ENCODE measurements at places on chromosomes 2 and 18.

DNA sequence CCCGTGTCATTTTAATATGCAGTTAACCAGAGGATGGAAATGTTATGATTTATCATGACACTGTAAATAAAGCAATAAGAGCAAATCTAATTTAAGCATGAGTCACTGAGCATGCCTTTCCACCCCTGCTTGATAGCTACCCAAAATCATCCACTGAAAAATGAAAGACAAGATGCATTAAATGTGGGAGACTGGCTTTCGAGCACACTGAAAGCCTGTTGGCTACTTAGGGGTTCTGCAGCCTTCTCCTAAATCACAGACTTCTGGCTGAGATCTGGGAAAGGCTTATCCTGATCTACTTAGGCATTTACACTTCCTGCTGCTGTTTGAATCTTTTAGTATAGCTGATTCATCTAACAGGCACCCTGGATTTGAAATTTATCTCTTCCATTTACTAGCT lies 778.3 kb upstream of the CDH7 start:
- no peak for DNase-seq

DNA sequence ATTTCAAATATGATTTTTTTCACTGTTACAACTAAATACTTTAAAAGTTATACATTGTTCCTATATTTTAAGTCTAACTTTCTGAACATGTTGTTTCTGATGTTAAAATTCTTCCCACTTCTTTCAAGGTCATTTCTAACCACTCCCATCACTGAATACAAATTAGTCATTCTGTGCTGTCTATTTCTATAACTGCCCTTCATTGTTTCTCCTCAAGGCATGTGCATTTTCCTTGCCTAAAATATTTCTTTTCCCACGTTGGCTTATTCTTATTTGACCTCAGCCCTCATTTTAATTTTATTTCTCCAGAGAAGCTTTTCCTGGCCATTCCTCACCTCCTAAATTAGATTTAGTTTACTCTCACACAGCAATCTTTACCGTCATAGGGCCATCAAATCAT lies 198.9 kb upstream of the GULP1 start:
- DNase-seq = no peak

- no peak for DNase-seq
Measured at GRCh38 chr2:160751021-160751420, 257.4 kb upstream of the RBMS1 start.

DNA sequence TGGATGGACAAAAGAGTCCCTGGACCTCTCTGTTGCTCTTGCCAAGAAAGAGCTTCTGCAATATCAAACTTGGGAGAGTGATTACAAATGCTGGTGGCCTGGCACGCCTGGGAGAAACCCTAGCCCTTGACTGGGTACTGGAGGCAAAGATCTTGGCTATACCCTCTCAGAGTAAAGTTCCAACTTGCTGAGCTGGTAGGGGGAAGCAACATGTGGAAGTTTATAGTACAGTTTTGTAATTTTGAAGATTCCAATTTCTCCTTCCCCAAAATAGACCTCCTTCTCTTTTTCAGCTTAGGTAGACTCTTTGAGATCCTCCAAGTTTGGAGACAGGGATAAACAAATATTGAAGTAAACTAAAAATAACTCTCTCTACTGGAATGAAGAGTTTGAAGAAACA lies 645.3 kb downstream of the NR4A2 start:
- DNase-seq = no peak

Measured in stimulated activated CD4-positive, alpha-beta T cell treated with anti-CD3 and anti-CD28 coated beads, Interleukin-1b, Interleukin-23, amount 100 ng/mL, for 4 hours (primary cell).